ENCODE measurements at places on chromosomes 1 and 21.

DNA sequence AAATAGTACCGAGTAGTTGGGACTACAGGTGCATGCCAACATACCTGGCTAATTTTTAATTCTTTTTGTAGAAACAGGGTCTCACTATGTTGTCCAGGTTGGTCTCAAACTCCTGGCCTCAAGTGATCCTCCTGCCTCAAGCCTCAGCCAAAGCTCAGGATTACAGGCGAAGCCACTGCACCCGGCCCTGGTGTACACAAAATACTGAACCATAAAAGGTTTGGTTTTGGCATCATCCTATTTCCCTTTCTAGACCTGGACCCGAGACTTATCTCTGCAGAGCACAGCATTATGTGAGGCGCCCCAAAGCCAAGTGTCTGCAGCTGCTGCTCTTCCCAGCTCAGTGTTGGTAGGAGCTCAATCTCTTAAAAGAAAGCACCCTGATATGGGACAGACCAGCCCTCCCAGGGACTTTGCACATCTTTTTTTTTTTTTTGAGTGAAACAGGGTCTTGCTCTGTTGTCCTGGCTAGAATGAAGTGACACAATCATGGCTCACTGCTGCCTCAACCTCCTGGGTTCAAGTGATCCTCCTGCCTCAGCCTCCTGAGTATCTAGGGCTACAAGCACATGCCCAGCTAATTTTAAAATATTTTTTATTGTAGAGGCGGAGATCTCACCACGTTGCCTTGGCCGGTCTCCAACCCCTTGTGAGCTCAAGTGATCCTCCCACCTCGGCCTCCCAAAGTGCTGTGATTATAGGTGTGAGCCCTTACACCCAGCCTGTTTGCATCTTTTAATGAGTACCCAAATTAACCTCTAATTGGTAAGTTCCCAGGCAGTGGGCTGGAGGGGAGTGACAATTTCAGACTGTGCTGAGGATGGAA is 20.4 kb downstream of the TEX35 start:
- no peak for DNase-seq

DNA sequence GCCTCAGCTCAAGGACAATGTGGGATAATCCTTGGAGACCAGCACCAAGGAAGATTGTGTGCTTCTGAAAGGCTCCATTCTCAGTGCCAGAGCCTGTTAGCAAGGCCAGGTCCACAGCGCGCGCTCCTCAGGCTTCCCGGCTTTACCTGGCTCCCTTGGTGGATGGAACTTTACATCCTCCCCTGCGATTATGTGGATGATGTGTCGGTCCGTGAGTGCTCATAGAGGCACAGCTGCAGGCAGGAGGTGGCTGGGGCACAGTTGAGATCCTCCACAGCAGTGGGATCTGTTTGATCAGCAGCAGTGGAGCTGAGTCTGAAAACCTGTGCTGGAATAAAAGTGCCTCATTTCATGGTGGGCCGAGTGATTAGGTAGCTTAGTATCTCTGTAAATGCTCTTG is 62.7 kb downstream of the PRDM2 start:
- DNase-seq = no peak

DNA sequence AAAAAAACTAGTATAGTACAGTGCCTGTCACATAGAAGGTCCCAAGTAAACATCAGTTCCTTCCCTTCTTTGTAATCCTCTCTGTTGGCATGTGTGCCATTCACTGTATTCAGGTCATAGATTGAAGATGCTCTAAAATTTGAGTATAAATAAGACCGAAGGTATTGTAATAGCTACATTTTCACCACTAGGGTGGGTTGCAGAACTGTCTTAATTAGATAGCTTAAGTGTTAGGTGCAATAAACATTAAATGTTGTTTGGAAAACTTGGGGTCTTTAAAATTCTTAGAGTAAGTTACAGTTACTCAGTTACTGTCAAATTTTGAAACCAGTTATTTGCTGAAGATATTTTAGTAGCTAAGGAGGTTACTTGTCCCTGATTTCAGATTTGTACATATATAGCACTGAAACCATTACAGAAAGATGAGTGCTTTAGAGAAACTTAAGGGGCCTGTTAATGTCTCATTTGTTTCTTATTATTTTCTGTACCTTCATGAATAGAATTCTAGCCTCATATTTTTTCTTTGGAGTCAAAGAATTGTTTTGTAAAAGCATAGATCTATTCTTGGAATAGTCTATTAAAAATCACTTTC is 24.3 kb downstream of the PER3 start:
- no peak for DNase-seq

DNA sequence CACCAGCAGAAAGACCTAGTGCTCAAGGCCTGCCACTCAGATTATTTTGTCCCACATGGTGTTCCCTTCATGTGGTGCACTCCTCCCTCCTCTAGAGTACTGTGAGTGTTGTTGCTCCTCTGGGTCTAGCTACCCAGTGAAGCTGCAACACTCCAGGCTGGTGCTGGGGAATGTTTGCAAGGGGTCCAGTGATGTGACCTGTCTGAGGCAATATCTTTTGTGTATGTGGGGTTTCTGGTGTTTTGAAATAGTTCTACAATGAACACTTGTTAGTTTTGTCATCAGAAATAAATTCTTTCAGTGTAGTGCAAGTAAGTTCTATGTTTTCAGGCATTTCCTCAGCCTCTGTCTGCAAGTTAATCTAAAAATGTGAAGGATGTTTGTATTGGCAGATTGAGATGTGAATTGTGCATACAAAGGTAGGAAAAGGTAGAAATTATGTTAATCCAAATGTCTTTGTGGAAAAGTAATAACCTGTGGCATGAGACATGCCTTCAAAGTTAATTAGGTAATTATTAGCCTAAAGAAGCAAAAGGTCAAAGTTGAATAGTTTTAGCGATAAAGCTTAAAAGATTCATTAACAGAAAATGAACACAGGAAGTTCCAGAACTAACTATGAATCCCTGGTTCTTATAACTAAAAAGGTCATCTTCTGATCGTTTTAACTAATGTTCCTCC is 616.8 kb downstream of the LTN1 start:
- no peak for DNase-seq

DNA sequence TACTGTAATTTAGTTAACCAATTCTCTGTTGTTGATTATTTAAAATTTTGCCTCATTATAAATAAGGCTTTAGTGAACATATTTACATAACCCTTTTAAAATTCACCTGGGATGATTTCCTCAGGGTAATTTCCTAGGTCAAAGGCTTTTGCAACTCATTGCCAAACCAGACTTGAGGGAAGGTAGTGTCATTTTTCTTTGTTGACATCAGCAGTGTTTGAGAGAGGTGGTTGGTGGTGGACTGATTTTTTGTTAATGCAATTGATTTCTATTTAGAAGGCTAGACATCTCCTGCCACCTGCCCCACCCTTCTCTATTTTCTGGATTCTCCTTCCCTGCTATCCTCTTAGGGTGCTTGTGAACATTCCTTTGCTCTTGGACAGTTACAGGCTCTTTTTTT is 116.8 kb downstream of the HHAT start:
- DNase-seq = no peak

DNA sequence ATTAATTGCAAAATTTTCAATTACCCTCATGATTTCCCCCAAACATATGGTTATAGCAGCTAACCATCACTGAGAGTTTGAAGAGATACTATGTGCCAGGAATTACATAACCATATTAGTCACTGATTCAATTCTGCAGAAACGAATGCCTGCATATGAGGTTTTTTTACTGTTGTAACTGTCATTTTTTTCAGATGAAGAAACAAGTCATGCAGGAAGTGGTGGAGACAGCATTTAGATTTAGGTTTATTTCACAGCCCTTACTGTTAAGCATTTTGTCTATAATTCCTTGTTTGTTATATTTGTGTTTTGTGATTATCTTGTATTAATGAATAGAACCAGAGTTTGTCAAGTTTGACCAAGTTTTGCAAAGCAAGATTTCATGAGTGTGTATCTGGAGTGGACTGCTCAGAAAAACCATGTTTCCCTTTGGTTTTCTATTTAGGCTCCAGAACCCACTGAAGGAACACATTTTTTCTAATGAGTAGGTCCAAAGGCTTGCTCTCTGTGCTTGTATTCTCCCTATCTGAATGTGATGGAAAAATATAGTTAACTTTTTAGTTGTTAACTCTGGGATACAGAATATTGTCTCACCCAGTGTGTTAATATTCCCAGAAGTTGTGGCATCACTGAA is 308.5 kb upstream of the ADAMTS5 start:
- DNase-seq = no peak

DNA sequence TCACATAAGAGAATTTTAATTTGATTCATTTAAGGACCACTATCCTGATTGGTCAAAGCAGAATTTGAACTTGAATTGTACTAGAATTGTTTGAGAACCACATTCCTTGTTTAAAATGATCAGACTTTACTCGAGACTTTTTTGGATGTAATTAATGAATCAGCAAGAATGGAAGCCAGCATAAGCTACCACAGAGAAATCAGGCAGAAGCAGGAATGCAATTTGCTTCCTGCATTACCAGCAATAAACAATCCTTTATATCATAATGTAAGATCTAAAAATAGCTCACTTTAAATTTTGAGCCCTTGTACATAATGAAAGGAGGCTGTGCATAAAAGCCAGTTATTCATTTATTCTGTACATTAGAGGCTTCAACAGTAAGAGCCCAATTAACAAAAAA is 119.8 kb upstream of the BACE2 start:
- DNase-seq = no peak

DNA sequence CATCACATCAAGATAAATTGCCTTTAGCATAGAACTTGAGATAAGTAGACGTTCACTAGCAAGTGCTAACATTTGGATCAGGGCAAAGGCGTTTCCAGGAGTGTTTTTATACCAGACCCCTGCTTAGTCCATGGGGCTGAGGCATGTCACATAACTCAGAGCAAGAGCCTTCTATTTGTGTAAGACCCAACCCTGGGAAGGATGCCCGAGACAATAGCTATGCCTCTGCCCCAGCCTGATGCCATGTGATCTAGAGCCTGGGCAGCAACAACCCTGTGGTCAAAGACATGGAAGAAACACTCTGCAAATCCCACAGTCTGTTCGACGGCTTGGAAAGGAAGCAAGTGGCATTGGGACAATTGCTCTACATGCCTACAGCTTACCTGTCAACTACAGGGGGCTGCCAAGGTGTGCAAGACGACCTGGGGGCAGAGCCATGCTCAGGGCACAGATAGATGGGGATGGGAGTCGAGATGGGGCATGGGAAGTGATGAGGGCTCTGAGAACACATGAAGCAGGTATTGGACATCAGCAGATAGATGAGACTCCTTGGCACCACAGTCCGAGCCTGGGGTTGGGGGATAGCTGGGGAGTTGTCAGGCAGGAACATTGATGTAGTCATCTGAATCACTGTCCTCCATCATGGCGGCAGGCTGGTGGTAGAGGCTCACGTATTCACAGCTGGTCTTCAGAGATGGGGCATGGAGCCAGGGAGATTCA is 7.3 kb downstream of the IL24 start:
- no peak for DNase-seq

DNA sequence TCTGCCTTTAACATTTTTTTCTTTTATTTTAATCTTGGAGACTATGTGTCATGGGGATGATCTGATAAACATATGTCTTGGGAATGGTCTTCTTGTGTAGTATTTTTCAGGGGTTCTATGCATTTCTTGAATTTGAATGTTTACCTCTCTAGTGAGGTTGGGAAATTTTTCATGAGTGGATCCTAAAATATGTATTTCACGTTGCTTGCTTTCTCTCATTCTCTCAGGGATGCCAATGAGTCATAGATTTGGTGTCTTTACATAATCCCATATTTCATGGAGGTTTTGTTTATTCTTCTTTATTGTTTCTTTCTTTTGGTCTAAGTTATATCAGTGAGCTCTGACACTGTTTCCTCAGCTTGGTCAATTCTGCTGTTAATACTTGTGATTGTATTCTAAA is 1237.2 kb downstream of the PLA2G4A start:
- no peak for DNase-seq

- DNase-seq = no peak
These were observed 29.3 kb downstream of the ZBTB8B start for GRCh38 chr1:32494196-32494595.

GRCh38 chr1:66758241-66758755 is 6.0 kb downstream of the DYNLT5 start:
- DNase-seq = no peak

DNA sequence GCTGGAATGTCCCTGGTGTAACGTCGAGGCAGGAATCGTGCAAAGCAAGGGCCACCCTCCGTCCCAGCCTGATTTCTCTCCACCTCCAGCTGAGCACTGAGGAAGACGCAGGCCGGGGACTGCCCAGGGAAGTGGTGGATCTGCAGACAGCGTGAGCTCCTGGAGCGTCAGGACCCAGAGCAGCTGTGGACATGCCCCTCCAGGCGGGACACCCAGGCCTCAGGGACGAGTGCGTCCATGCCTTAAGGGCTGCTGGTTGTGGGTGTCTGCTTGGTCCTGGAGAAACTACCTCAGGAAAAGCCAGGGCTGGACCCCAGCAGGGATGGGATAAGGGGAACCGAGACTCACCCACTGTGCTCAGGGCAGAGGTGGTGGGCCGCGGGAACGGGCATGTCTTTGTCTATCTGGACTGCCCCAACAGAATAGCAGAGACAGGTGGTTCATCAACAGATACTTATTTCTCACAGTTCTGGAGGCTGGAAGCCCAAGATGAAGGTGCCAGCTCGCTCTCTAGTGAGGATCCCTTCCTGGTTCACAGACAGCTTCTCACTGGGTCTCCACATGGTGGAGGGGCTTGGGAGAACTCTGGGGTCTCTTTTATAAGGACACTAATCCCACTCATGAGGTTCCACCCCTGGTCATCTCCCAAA is 5.8 kb upstream of the MMEL1 start:
- DNase-seq = no peak

DNA sequence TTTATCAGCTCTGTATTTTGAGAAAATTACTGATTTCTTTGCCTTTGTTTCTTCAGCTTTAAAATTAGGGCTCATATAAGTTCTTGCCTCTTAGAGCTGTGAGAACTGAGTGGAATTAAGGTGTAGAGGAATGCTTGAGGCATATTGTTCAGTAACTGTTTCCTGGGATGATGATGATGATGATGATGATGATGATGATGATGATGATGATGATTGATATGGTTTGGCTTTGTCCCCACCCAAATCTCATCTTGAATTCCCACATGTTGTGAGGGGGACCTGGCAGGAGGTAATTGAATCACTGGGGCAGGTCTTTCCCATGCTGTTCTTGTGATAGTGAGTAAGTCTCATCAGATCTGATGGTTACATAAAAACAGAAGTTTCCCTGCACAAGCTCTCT is 118.7 kb downstream of the CHRM3 start:
- no peak for DNase-seq
